ENCODE measurements at places on chromosomes 11 and 22.

- DNase-seq, result no peak
These were observed 560 bp downstream of the TBX1 start for GRCh38 chr22:19760951-19761724.

GRCh38 chr11:9992306-9992705 is 301.7 kb downstream of the SBF2 start:
- no peak for DNase-seq

DNA sequence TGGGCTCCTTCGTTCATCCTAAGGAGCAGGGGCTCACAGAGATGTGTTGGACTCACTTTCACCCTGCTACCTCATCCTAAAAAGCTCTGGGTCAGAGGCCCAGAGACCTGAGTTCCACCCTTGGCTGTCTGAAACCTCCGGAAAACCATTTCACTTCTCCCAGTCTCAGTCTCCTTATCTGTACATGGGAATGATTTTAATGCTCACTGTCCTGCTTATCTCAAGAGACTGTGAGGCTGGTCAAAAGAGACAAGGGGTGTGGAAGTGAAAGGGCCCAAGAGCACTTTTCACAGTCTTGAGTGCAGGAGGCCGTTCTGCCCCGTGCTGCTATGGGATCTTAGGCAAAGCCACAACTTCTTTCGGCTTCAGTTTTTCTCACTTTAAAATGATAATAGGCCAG is 13.2 kb upstream of the NPAS4 start:
- DNase-seq, result no peak

DNA sequence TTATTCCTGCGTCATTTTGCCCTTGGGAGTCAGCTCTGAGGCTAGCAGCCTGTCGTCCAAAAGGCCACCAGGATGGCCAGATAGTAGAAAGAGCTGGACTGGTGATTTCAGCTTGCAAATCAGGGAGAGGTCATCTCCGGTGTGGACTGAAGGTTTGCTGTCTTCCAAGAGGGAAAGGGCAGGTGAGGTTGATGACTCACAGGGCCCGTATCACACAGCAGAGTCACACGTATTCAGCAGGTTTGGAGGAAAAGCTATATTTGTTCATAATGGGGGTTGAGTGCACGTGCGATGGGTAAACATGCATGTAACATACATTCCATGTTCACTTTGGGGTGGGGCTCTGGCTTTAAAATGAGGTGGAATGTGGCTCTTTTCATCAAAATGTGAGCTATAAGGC is 25.6 kb downstream of the MRPL21 start:
- no peak for DNase-seq

- no peak for DNase-seq
These were observed 1.7 kb downstream of the BRSK2 start for GRCh38 chr11:1391165-1392075.

DNA sequence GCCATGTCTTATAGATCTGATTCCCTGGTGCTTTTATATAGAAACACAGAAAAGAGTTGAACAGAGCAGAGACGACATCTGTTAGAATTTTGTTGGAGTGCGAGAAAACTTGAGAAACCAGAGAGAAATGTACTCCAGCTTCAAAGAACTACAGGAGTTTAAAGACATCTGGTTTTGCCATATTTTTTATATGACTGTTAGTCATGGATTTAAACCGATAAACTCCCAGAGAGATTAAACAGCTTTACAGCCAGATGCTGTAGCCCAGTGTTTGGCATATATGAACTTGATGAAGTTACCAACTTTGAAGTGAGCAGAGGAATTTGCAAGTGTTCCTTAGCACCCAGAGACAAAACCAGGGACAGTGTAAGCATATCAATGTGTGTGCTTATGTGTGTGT is 1083.1 kb downstream of the LRRC4C start:
- no peak for DNase-seq

DNA sequence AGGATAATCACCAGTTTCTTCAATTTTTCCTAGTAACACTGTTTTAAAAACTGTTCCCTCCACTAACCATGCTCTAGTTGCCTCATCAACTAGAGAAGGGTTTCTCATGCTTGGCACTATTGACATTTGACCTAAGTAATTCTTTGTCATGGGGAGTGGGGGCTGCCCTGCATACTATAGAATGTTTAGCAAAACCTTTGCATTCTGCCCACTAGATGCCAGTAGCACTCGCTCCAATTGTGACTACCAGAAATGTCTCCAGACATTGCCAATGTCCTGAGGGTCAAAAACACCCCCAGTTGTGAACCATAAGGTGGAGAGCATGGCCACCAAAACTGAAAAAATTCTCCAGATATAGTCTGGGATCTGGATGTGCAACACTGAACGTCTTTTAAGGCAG is 27.6 kb upstream of the BMAL1 start:
- DNase-seq, result no peak

DNA sequence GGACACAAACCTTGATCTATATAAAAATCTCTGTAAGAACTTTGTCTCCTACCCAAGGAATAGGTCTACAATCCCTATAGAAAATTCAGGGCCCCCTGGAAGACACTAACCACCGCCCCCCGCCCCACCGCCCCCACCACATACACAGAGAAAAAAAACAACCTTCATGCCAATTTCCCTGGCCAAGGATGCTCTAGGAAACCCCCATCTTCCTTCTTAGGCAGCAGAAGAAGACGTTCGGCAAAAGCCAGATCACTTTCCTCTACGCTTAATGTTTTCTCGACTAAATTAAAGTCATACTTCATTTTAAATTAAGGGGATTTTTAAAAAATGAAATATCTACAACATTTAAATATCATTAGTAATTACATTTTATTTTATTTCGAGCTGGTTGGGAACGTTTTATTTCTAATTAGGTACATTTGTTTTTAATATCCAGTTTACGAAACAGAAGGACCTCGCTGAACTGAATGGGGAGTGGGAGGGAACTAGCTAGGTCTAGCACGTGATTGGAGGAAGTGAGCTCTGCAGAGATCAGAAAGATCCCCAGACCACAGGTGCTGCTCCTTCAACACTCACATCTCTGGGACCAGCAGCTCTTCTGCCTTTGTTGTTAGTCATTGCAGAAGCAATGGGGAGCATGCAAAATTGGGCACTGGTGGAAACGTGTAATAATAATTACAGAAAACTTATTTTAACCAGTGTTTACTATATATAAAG is 472.3 kb downstream of the MN1 start:
- no peak for DNase-seq

GRCh38 chr11:130830566-130830965 is 85.7 kb downstream of the SNX19 start:
- no peak for DNase-seq

DNA sequence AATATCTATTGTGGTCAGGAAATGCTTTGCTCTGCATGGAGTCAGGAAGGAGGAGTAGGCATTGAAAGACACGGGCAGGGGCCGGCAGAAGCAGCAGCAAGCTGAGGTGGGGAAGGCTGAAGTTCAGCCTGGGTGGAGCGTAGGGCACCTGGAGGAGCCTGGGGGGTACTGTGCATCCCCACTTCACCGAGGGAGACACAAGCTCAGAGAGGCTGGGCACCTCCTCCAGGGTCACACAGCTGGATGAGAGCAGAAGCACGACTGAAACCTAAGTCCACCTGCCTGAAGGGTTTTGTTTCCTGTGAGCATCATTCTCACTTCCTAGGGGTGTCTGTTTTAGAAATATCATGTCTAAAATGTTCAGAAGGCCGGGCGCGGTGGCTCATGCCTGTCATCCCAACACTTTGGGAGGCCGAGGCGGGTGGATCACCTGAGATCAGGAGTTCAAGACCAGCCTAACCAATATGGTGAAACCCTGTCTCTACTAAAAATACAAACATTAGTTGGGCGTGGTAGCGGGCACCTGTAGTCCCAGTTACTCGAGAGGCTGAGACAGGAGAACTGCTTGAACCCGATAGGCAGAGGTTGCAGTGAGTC is 138.3 kb downstream of the MPPED1 start:
- no peak for DNase-seq

GRCh38 chr11:43316451-43316850 is 4.7 kb downstream of the API5 start:
- no peak for DNase-seq
